ENCODE measurements at places on chromosomes 12 and 14.

- DNase-seq: no peak
These were observed 6.3 kb upstream of the OR4E2 start for GRCh38 chr14:21647380-21647779.

- no peak for DNase-seq
These were observed 16.9 kb downstream of the PLEKHG7 start for GRCh38 chr12:92719674-92720073.

DNA sequence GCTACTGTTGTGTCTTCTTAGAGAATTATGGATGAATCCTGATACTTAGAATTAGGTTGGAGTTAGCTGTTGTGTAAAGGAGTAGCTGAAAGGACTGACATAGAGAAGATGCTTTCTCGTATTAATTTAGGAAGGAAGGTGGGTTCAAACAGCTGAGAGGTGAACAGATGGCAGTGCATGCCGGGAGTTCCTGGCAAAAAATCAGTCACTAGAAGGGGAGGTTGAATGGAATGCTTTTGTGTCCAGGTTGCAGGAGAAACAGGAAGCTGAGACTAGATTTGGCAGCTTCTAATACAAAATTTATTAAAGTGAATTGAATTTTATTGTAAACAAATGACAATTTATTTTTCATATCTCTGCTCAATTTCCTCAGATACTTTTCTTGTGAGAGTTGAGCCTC, 70.8 kb downstream of the BTG1 start:
- DNase-seq: no peak

- no peak for DNase-seq
These were observed 1126.0 kb downstream of the AACS start for GRCh38 chr12:126191031-126191891.

DNA sequence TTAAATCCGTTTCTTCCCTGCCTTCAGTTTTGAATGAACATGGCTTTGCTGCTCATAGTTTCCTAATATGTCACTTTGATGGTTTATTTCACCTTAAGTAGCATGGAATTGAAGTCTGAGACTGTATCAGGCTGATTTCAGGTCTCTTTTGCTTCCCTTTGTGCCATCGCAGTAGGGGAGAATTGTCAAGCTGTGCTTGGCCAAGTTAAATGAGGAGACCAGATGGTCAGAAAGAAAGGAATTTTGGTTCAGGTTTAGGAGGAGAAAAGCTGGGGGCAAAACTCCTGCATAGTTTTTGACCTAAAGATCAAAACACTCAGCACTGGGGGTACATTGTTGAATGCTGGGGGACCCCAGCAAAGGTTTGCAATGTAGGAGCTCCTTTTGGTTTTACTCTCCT, 398.4 kb downstream of the NUAK1 start:
- DNase-seq: no peak

GRCh38 chr14:55724736-55725135, 144.7 kb downstream of the KTN1 start:
- no peak for DNase-seq

DNA sequence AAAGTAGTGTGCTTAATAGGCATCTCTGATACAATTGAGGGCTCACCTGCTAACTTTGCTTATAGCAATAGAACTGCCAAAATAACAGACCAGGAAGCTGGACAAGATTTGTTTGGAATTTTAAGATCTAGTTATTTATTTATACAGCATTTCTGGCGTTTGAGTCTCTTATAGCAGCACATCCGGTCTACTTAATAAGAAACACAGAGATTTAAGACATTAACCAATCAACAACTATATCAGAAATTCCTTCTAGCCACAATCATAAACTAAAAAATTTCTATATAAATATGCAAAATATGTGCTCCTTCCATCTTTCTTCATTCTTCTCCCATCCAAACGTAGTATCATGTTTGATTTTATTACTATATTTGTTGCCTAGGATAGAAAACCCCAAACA, 2.6 kb downstream of the RTN1 start:
- no peak for DNase-seq

DNA sequence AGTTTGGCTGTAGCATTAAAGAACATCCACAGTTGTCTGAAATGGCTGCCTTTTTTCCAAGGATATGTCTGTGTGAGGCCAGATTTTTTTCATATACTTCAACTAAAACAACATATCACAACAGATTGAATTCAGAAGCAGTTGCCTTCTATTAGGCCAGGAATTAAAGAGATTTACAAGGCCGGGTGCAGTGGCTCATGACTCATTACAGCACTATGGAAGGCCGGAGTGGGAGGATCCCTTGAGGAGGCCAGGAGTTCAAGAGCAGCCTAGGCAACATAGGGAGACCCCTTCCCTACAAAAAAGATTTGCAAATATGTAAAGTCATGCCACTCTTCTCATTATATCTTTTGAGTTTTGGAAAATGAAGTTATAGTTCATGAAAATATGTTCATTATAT, 108.6 kb downstream of the KTN1 start:
- no peak for DNase-seq

- DNase-seq: no peak
These were observed 1595.8 kb upstream of the SEL1L start for GRCh38 chr14:83129496-83129895.

Measured in hematopoietic multipotent progenitor cell treated with erythropoietin and hydrocortisone succinate and interleukin-3 and kit ligand, for 15 days (in vitro differentiated cells).